Activated T-cell treated with anti-CD3 and anti-CD28 coated beads, Interleukin-2, amount 50 U/mL, for 48 hours (primary cell): ENCODE measurements at places on chromosomes 2 and 18.

GRCh38 chr2:20391951-20392699, 41.5 kb upstream of the PUM2 start:
- DNase-seq, result no peak

DNA sequence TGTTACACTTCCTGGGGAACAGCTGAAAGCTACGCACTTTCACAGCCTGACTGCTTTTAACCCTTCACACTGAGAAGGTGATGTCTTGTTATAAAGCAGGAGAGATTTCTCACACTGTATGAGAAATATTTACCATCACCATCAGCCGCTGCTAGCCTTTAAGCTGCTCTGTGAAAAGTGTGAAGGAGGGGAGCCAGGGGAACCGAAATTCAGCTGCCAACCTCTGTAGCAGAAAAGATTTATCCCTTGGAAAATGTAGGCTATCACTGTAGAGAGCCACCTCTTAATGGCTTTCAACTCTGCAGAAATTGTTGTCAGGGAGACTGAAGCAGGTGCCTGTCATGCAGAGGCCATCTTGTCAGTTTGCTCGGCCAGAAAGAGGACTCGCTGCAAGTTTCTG, 145.3 kb downstream of the SP3 start:
- no peak for DNase-seq

- DNase-seq, result no peak
These were observed 141.7 kb downstream of the DNER start for GRCh38 chr2:229572507-229573271.

GRCh38 chr2:45688479-45689298, 37.2 kb downstream of the PRKCE start:
- no peak for DNase-seq

DNA sequence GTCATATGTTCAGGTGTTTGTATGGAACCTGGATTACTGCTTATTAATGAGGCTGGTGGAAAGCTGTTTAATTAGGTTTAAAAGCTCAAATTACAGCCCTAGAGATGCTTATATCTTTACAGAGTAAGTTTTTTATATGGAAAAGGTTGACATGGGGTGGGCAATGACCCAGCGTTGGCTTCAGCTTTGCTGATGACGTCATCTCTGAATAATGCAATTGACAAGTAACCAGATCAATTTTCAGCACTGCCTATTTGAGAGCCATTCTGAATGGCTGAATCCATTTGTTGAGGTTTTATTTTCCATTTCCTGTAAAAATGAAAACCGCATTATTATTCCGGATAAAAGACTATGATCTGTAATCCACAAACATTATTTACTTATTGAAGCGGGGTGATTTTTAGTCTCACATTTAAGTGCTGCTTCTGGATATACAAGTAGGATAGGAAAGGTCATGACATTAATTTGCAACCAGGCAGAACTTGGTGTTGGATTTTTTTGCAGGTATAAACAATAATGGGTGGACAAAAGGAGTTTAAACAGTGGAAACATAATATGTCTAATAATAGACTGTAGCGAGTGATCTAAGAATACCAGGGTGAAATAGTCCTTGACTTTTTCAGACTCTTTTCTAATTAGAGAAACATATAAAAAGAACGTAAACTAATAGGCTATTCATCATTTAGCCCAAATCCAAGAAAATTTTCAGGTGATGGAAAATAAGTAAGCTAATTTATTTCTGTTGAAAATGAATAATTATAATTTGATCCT, 2.7 kb downstream of the PPP1R1C start:
- DNase-seq, result no peak

- no peak for DNase-seq
These were observed 4.9 kb downstream of the ERFE start for GRCh38 chr2:238163481-238164198.

GRCh38 chr2:23399674-23400261, 14.8 kb downstream of the KLHL29 start:
- no peak for DNase-seq

DNA sequence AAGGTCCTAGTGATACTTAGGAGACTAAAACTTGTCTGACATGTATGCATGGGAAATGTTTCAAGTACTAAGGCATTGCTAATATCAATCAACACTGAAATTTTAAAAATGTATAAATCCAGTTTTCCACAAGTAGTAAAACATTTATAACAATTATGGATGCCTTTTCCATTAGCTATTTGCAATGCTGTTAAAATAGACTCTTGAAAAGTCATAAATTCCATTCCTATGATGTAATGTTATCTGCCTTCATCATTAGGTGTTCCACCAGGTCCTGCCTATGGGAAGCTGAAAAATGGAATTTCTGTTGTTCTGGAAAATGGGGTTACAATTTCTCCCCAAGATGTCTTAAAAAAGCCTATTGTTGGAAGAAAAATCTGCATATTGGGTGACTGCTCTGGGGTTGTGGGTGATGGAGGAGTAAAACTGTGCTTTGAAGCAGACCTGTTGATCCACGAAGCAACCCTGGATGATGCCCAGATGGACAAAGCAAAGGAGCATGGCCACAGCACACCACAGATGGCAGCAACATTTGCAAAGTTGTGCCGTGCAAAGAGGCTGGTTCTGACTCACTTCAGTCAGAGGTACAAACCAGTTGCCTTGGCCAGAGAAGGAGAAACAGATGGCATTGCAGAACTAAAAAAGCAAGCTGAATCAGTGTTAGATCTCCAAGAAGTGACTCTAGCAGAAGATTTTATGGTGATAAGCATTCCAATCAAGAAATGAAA, 18.7 kb downstream of the ELAC1 start:
- DNase-seq, result no peak
